Vagina (tissue), 2 donors: ENCODE measurements at places on chromosomes 3 and 15.

DNA sequence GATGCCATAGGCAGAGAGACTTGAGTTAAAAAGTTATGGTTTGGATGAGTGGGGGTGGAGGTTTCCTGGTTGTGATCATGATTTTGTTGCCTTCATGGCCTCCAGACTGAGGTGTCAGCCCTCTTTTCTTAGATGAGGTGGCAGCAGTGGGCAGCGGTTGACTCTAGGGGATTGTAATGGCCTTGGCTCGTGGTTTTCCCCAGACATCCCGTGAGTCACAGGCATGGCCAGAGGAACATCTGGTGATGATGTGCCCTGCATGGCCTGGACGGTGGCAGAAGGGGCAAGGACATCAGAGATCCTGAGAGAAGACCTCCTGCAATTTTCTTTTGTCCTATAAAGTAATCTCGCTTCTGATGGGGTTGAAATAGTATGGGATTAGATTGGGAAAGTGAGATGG, 12.4 kb downstream of the RETNLB start:
- DNase-seq = no peak

DNA sequence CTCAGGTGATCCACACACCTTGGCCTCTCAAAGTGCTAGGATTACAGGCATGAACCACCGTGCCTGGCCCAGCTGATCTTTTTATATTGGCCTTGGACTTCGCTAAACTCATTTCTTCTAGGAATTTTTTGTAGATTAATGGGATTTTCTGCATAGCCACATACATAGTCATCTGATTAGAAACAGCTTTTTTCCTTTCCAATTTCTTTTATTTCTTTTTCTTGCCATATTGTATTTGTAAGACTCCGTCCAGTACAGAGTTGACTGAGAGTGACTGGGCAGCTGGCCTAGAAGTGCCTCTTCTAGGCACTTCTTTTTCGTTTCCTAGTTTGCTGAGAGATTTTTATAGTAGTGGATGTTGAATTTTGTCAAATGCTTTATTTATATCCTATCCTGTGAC, 37.4 kb downstream of the ARIH1 start:
- no peak for DNase-seq

- no peak for DNase-seq
Observed at GRCh38 chr3:24278543-24278942, 216.1 kb downstream of the THRB start.

DNA sequence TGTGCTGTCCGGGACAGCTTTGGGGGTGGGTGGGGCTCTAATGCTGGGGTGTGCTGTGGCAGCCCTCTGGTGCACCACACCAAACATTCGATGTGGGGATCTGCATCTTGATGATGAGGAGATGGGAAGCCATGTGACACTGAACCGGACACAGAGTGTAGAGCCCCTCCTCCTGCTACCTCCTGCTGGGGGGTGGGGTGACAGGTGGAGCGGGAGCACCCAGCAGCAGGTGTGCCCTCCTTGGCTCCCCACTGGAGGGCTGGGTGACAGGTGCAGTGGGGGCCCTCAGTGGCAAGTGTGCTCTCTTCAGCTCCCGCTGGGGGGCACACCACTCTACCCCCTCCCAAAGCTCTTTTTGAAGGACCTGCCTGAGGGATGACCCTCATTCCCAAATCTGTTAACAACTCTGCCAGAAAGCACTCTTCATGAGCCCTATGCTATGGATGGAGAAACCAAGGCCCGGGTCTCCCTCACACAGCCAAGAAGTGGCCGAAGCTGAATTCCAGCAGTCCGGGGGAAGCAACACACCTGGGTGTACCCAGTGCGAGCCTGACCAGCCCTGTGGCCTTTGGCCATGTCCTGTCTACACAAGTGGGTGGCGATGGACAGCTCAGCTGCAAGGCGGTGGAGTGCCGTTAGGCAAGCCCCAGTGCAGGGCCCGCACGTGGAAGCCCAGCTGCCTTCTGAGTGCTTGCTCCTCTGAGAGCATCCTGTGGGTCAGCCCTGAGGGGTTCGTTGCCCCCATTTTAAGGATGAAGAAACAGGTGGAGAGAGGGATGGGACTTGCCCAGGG, 609 bp upstream of the UROC1 start:
- DNase-seq = no peak

DNA sequence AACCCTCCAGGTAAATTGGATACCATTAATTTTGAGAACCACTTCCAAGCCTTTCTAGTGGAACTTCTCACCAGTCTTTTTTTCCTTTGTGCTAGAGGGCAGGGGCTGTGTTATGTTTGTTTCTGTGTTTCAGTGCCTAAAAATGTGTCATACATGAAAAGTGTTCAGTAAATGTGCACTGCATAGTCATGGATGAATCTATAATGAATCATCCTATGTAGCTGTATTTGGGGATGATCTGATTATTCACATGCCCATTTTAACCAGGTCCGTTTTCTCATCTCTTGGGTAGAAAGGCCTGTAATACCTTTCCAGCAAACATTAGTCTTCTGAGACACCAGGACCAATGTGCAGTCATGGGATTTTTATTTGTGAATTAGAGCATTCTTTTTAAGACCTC, 583.0 kb upstream of the GOLIM4 start:
- DNase-seq = no peak

GRCh38 chr3:59798372-59799086, 748.7 kb upstream of the CFAP20DC start:
- no peak for DNase-seq

DNA sequence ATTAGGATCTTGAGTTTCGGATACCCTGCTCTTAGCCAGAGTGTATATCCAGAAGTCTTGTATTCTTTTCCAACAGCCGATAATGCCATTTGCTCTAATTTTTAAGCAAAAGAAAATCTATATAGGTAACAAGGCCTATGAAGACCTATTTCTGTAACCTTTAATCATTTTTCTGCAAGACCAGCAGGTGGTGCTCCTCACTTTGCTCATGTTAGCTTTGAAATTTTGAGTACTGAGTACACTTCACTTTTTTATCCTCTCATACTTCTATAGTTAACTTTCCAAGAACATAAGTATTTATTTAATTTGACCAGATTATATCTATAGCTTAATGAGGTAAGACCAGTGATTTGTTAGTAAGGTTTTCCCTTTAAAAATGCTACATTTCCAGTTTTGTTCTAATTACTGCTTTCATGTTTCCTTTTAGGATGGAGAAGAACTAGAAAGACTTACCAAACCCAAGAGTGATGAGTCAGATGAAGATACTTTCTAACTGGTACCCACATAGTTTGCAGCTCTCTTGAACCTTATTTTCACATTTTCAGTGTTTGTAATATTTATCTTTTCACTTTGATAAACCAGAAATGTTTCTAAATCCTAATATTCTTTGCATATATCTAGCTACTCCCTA, 20.5 kb downstream of the SLC35A5 start:
- DNase-seq = no peak

DNA sequence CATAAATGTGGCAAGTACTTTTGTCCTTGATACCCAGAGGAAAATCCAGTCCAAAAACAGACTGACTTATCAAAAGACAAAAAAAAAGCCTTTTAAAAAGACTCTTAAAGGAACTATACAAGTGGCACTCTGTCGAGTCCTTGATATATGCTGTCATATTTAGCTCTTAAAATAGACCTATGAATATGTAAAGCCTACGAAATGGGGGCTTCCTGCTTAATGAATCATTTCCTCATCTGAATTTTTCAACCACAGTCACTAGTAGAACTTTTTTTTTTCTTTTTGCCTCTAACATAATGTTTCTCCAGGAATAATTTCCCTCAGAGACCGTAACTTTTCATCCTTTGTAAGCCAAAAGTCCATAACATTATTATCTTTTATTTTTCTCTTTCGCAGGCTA, 95.8 kb downstream of the P3H2 start:
- no peak for DNase-seq

- DNase-seq = no peak
Observed at GRCh38 chr3:40116478-40117177, 192.9 kb upstream of the EIF1B start.
